ENCODE measurements at places on chromosomes 5 and 9.

- no peak for DNase-seq
These were observed 69.6 kb upstream of the TGFBR1 start for GRCh38 chr9:99035313-99035712.

GRCh38 chr9:87195306-87195705 is 248.0 kb upstream of the GAS1 start:
- DNase-seq, result no peak

- DNase-seq, result no peak
These were observed 516.6 kb upstream of the DAB2 start for GRCh38 chr5:39941416-39941815.

DNA sequence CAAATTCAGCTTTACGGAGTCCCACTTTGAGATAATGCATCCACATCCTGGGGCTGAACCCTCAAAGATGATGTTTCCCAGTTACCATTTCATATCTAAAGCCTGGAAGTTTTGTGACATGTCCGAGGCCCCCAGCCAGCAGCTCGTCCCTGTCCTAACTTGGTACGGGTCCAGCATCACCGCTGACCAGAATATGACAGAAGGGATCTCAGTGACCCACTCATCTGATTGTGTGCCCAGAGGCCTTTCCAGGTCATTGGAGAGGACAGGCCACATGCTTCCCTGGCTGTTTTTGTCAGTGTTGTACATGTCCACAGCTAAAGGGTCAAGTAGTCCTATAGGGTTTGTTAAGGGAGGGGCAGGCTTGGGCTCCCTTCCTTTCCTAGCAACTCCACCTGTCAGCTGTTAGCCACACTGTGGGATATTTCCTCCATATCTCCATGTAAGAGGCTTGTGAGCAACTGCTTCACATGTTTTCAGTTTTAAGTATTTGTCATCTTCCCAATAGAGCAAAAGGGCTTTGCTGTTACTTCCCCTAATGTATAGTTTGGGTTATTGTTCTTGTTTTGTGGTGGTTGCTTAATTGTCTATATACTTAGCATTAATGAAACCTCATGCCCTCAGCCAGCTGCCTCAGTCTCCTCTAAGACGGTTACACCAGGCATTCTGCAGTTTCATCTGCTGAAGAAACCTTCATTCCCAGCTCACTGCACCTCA is 33.4 kb downstream of the SECISBP2 start:
- no peak for DNase-seq

- no peak for DNase-seq
These were observed 91.3 kb upstream of the RASEF start for GRCh38 chr9:83154087-83154736.

GRCh38 chr9:127968700-127969383 is 11.9 kb downstream of the EEIG1 start:
- no peak for DNase-seq

DNA sequence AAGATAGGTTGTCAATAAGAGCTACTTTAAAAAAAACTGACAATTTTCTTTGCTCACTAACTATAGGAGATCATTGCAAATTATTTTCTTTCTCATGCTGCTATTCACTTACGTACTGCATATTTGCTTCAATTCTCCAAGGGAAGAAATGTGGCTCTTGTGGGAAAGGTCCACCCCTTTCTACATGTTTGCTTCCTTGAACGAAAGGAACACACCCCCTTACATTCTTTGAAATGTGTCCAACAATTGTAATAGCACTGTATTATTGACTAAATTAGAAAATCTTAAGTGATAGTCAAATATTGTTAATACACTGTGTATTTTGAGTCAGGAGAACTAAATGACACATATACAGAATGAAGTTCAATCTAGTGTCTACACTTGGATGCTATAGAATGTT is 5.2 kb downstream of the MEF2C start:
- DNase-seq, result no peak

DNA sequence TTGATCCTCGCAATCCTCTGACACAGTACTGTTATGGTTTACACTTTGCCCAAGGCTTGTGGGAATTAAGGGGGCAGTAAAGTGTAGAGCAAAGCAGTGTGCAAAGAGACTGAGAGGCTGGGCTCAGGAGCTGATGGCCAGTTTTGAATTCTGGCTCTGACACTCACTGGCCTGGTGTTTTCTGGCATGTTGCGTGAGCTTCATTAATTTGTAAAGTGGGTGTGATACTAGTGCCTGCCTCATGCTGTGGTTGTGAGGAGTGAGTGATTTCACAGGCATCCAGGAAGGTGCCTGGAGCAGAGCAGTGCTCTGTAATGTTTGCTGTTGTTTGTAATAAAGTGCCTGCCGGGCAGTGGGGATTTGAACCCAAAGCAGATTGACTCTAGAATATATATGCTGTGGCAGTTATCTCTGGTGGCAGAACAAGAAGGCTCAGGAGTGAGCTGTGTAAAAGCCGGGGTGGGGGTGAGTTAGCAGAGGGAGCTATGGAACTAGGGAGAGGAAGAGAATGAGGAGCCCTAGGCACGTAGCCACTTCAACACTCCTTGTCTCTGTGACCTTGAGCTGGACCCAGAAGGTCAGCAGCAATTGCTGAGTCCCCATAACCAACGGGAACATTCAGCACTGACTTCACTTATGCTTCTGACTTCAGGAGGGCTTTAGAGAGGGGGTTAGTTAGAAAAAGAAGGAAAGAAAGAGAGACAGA is 108.5 kb downstream of the DOCK2 start:
- no peak for DNase-seq

DNA sequence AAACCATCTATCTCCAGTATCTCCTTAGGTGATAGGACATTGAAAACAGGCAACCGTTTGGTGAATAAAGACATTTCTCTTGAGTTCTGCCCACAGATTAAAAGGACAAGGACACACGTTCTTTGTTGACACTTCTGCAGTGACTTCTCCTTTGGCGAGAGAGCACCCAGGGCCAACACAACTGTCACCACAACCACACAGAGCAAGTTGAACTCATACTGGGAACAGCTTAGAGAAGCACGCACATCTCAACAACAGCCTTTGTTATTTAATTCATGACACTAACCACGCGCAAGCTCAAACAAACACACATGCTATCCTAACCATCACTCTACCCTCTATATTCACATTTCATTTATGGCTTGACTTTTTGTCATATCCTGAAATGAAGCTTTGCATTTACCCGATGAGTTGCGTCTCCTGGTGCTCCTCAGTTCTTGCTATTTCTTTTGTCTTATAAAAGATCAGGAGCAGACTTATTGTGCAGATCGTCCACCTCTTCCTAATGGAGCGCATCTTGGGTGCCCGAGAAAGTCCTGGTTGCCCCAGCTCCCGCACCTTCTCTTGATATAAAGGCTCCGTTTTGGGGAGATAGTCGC is 543 bp downstream of the ST8SIA4 start:
- no peak for DNase-seq

DNA sequence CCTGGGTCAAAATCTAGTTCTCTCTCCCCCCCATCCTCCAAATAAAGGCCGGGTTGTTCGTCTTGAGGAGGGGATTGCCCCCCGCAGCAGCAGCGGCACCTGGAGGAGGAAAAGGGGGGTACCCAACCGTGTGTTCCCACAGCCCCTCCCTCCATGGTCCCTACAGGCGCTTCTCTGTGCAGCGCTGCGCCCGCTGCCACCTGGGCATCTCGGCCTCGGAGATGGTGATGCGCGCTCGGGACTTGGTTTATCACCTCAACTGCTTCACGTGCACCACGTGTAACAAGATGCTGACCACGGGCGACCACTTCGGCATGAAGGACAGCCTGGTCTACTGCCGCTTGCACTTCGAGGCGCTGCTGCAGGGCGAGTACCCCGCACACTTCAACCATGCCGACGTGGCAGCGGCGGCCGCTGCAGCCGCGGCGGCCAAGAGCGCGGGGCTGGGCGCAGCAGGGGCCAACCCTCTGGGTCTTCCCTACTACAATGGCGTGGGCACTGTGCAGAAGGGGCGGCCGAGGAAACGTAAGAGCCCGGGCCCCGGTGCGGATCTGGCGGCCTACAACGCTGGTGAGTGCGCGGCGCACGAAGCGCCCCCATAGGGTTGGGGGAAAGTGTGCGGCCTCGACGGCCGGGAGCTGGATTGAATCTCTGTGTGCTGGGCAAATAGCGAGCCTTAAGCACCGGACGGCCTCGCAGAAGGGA is 3.5 kb downstream of the LHX2 start:
- DNase-seq, result no peak

GRCh38 chr5:141914199-141914743 is 9.4 kb upstream of the DELE1 start:
- no peak for DNase-seq

GRCh38 chr5:54311176-54311677 is 854 bp upstream of the ARL15 start:
- no peak for DNase-seq

DNA sequence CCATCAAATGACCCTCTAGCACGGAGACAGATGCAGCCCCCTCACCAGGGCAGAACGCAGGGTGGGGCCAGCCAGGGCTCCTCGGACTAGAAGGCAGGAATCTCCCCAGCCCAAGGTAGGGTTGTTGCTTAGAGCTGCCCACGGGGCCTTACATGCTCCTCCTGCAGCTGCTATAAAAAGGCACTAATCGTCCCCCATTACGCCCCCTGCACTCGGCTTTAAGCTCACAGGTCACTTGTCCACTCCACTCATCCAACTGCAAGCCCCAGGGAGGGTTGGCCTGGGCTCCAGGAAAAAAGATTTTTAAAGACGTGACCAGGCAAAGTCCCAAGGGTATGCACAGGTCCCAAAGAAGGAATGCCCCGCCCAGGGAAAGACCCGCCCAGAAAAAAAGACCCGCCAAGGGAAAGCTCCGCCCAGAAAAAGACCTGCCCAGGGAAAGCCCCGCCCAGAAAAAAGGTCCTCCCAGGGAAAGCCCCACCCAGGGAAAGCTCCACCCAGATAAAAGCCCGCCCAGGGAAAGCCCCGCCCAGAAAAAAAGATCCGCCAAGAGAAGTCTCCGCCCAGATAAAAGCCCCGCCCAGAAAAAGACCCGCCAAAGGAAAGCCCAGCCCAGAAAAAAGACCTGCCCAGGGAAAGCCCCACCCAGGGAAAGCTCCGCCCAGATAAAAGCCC is 11.1 kb downstream of the GRIN1 start:
- no peak for DNase-seq

DNA sequence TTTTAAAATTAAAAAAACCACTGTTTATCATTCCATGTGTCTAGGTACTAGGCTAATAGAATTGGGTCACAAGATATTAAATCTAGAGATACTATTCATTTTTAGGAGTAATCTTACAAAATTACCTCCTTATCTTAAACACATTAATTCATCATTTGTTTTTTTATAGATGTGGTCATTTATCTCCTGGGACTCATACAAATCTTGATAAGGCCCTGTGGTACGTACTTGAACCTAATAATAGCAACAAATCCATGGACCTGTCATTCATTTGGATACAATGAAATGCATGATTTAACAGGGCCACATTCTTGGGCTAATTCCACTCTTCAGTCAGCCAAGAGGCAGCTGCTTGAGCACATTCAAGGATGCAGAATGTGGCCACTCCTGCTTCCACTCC is 66.4 kb upstream of the MARCHF11 start:
- DNase-seq, result no peak

GRCh38 chr9:28260330-28260729 is 687.0 kb upstream of the C9orf72 start:
- no peak for DNase-seq

- DNase-seq, result no peak
These were observed 377.4 kb downstream of the PDE4D start for GRCh38 chr5:59516161-59516560.

DNA sequence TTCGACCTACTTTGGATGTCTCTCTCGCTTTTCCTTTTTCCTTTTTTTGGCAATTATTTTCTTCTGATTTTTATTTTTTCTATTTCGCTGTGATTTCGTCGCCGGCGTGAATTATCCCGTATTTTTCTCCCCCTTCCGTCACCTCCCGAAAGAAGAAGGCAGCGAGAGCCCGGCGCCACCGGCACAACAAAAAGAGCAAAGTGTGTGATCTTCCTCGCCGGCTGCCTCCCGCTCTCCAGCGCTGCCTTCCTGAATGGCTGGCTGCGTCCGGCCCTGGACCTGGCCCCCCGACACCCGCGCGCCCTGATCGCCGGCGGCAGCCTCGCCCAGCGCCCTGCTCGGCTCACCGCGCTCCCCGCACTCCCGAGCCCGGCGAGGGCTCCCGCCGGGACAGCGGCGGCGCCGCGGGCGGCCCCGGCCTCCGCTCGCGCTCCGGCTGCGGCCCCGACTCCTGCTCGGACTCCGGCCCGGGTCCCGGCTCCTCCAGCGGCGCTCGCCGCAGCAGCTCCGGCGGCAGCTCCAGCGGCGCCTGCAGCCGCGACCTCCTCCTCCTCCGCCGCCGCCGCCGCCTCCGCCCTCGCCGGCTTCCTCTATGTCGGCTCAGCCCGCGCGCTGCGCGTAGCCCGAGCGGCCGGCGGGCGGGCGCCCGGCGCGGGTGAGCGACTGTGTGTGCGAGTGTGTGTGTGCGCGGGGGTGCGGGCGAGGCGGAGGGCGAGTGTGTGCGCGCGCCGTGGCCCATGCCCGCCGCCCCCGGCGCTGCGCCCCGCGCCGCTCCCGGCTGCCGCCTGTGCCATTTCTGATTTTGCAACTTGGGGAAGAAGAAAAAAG is 960 bp downstream of the NR2F1 start:
- DNase-seq, result no peak

- DNase-seq, result no peak
These were observed 95.0 kb downstream of the NPR3 start for GRCh38 chr5:32805971-32806638.

GRCh38 chr5:127563136-127563535 is 45.7 kb downstream of the PRRC1 start:
- no peak for DNase-seq

GRCh38 chr5:6859951-6860638 is 146.9 kb downstream of the TENT4A start:
- DNase-seq, result no peak

DNA sequence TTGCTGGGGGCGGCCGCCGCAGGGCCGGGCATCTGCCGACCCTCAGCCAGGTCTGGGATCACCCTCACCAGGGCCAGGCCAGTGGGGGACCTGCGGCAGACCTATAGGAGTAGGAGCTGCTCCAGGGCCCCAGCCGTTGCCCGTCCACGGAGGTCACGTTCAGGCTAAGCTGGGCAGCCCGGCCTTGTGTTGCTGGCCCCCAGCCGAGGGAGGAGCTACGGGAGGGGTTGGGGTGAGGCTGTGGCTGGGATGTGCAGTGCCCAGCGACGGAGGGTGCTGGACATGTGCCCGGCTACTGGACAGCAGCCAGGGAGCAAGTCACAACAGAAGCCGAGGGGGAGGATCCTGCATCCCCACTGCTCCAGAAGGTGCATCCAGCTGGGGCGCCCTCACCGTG is 39.6 kb upstream of the SLC6A19 start:
- DNase-seq, result no peak

DNA sequence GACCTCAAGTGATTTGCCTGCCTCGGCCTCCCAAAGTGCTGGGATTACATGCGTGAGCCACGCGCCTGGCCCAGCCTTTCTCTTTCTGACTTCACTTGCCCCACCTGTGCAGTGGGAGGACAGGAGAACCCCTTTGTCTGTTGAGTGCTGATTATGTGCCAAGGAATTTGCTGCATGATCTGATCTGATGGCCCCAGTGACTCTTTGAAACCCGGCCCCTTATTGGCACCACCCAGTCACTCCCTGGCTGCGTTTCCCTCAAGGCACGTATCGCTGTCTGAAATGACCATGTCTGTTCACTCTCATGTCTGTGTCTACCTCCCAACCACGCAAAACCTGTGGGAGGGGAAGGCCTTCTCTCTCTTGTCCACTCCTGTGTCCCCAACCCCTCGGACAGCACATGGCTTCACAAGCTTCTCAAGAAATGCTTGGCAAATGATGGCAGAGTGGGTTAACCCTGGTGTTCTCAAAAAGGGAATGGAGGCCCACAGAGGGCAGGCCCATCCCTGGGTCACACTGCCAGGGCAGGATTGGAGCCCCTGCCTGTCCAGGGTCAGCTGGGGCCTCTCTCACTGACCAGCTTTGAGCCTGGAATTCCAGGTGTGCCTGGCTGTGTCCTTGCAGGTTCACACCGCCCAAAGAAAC is 21.9 kb downstream of the NEK6 start:
- no peak for DNase-seq

Measured in activated CD8-positive, alpha-beta memory T cell treated with anti-CD3 and anti-CD28 coated beads for 48 hours (primary cell).